Stromal cell of bone marrow (primary cell): ENCODE measurements at places on chromosomes 12 and 14.

- no peak for DNase-seq
These were observed 112.3 kb upstream of the TSPAN8 start for GRCh38 chr12:71270057-71270456.

GRCh38 chr14:72553161-72553560 lies 340.7 kb downstream of the DPF3 start:
- no peak for DNase-seq

GRCh38 chr14:61696753-61697318 lies 1.5 kb downstream of the HIF1A start:
- DNase-seq: no peak

DNA sequence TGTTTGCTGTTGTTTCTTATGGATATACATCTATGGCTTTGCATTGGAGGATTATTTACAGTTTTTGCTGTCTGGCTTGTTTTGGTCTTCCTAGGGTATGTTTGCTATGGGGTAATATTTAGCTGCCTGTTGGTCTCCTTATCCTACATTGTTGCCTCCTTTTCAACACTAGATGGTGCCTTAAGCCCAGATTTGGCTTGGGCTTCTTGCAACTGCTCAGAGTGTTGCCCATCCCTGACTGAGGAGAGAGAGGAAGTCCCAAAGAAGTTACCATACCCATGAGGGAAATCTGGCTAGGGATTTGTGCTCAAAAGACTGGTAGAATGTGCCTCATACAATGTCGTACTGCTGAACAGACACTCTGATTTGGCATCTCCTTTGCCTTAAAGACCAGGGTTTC lies 94.6 kb upstream of the MUCL1 start:
- DNase-seq: peak; percentile 5

DNA sequence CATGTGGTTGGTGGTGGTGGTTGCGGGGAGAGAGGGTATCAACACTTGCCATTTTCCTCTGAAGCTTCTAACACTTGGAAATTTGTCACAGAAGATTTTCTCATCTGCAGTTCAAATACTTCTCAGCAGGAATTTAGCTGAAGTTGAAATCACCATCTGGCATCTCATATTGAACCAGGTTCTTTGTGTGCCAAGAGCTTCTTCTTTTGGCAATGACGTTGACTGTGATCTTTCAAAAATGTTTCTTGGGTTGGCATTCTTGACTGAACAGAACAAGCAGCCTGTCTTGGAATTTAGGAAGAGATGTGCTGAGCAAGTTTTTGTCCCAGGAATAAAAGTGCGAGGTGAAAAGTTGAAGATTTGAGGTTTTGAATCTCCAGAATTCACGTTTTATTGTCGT lies 8.7 kb upstream of the NIN start:
- DNase-seq: no peak

GRCh38 chr12:47121146-47121545 lies 41.4 kb upstream of the AMIGO2 start:
- DNase-seq: no peak

- no peak for DNase-seq
These were observed 897 bp downstream of the SUDS3 start for GRCh38 chr12:118377021-118377883.

DNA sequence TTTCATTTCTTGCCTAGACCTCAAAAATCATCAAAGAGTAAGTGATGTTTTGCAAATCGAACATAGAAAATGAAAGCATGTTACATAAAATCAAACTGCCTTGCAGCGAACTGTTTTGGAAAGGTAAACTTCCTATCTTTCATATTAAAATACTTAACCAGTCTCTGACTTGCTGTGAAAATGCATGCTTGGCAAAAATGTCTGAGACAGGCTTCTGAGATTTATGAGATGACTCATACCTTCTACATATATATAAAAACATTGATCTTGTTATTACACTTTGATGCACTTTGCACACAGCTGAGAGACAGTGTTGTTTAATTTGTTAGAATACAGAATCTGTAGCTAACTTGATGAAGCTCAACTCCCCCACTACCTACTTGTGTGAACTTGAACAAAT lies 179.1 kb downstream of the KITLG start:
- no peak for DNase-seq
